ENCODE measurements at places on chromosomes 6 and 20. TPM values are rescaled to one million over a fixed set of nuclear protein-coding genes. Genes with fewer than 3 reads are reported as not detected.

DNA sequence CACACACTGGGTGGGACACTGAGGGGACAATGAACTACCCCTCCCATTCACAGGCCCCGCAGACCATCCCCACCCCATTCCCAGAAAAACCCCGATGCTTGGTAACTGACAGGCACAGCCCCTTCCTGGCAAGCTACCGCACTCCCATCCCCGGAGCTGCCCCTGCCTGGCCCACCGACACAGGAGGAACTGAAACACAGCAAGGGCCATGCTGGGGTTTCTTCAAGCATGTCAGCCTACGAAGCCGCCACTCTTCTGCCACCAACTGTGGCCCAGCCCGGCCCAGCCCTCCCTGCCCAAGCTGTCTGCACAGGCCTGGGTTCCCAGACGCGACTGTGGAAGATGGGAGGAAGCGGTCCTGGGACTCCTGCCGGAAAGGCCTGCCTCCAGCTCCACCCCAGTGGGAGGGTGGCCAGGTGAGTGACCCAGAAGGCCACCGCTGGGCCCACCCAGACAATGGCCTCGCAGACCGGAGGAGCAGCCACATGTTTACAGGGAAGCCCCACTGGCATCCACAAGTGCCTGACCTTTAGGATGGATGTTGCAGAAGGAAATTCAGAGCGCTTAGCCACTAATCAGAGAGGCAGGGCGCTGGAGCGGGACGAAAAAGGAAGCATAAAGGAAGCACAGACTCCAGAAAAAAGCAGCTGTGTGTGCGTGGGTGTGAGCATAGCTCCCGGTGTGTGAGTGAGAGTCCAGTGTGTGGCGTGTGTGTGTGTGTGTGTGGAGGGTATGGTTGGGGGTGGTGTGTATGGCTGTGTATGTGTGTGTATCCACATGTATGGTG lies 91.6 kb downstream of the PRND start:
- no peak for DNase-seq

MEP1A gene
- total RNA-seq, result not detected

GRCh38 chr20:57097245-57097915 lies 169.1 kb downstream of the BMP7 start:
- DNase-seq, result no peak

RNF217 gene
- total RNA-seq, result 37.7 TPM

DNA sequence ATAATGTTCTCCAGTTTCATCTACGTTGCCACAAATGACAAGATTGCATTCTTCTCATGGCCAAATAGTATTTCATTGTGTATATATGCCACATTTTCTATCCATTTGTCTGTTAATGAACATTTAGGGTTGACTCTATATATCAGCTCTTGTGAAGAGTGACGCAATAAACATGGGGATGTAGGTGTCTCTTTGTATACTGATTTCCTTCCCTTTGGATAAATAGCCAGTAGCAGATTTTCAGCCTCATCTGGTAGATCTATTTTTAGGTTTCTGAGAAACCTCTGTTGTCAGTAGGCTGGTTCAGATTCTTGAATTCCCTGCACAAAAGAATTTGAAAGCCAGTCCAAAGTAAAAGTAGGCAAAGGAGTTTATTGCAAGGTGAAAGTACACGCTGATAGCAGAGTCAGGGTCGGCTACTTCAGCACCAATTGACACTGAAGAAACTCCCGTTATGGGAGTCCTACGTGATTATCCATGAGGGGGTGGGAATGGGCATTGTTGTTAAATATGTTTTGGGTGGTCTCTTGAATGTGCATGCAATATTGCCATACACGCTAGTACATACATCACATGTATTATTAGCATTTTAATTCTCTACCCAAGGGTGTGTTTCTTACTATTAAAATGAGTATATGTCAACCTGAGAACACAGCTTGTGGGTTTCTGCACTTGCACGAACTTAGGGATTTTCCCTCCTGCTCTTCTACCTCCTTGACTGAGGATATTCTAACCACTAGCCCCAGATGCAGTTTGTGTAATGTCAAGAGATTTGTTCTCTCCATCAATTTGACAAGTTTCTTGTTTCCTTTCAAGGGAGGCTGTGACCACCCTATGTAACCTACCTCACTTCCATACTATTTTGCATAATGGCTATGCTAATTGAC lies 14.4 kb upstream of the SLC17A2 start:
- DNase-seq, result no peak

DNA sequence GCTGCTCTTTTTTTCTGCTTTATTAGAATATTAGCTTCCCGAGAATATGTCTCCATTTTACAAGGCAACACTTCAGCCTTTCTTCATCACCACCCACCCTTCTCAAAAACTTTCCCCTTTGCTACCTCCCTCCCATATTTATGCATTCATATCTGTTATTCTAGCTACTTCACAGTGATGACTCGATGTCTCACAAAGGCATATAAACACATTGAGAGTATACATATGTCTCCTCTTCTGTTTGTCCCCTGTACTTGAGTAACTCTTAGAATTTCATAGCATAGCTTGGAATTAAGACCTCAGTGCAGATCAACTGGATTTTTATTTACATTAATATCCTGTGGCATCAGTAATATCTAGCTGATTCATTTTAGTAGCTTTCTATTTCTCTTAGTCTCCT lies 6.5 kb downstream of the RNF144B start:
- DNase-seq, result no peak

- DNase-seq, result no peak
Observed at GRCh38 chr6:146697921-146698320, 99.1 kb downstream of the ADGB start.

ADGRF5 gene
- total RNA-seq, result 0.18 TPM

GRCh38 chr6:53189554-53189953 lies 40.9 kb upstream of the GCM1 start:
- no peak for DNase-seq

CCDC167 gene
- total RNA-seq, result 57.6 TPM
